ENCODE measurements at places on chromosomes 2 and 18.

DNA sequence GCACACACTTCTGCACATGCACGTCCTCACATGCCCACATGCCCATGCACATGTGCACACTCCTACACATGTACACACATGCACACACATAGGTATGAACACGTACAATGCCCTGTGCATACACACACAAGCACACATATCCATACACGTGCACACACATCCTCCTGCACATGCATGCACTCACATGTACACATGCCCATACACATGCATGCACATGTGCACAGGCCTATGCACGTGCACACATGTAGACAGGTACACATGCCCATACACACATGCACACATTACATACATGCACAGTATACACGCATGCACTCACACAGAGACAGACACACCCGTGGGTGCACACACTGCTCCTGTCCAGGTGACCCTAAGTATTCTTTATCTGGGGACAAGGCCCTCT lies 34.3 kb downstream of the GPC1 start:
- DNase-seq: no peak

- DNase-seq: no peak
These were observed 45.3 kb downstream of the TNFRSF11A start for GRCh38 chr18:62370366-62370765.

- DNase-seq: no peak
These were observed 161.6 kb upstream of the TRIB2 start for GRCh38 chr2:12555012-12555645.

- no peak for DNase-seq
These were observed 6.3 kb upstream of the NRP2 start for GRCh38 chr2:205675861-205676516.

DNA sequence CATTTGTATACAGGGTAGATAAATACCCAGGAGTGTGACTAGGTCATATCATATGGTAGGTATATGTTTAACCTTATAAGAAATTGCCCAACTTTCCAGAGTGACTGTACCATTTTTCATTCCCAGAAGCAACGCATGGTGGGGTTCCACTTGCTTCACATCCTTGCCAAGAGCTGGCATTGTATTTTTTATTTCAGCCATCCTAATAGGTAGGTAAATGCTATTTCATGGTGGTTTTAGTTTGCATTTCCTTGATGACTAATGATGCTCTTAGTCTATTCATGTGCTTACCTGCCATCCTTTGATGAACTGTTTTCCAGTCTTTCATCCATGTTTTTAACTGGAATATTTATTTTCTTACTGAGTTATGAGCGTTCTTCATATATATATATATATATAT lies 51.9 kb downstream of the MAP4K3 start:
- DNase-seq: no peak

- DNase-seq: no peak
These were observed 87.2 kb downstream of the B3GNT2 start for GRCh38 chr2:62283147-62283546.

- DNase-seq: no peak
These were observed 212.5 kb upstream of the GULP1 start for GRCh38 chr2:188079196-188079595.

- no peak for DNase-seq
These were observed 37.8 kb upstream of the DNMT3A start for GRCh38 chr2:25379535-25379934.

GRCh38 chr2:25266399-25266798 lies 75.3 kb downstream of the DNMT3A start:
- no peak for DNase-seq

GRCh38 chr2:79952616-79953015 lies 351.9 kb downstream of the LRRTM1 start:
- no peak for DNase-seq

DNA sequence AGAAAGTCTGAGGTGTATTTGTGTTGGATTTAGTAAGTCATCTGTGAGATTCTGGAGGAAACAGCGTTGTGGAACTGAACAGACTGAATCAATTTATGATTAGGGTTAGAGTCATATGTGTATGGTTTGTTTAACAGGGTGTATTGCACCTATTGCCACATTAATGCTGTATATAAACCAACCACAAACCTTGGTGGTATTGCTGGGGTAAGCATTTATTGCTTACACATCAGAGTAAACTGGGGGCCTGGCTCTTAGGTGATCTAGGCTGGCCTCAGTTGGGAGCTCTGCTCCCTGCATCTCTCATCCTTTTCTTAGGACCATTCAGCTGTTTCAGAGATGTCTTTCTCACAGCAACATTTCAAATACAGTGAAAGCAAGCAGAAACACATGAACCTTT lies 59.7 kb upstream of the GRB14 start:
- no peak for DNase-seq

GRCh38 chr2:28311660-28312249 lies 80.9 kb upstream of the FOSL2 start:
- DNase-seq: no peak

DNA sequence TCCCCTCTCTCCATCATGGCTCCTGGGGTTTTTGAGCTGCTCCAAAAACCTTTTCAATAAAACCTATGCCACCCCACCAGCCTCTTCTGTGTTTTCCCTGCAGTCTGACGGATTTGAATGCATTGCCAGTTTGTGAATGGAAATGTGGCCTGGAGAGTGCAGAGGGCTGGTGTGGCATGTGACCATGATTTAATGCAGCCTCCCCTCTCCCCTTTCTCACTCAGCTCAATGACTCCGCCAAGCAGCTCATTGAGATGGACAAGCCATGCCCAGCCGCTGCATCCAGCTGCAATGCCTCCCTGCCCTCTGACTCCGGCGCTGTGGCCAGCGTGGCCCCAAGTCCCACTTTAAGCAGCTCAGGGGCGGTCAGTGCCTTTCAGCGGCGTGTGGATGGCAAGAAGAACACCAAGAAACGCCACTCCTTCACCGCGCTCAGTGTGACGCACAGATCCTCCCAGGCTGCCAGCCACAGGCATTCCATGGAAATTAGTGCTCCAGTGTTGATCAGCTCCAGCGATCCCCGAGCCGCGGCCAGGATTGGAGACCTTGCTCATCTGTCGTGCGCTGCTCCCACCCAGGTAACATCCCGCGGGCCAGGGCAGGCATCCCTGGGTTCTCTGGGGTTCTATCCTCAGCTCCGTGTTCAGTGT lies 215.3 kb downstream of the SEPTIN10 start:
- DNase-seq: no peak

DNA sequence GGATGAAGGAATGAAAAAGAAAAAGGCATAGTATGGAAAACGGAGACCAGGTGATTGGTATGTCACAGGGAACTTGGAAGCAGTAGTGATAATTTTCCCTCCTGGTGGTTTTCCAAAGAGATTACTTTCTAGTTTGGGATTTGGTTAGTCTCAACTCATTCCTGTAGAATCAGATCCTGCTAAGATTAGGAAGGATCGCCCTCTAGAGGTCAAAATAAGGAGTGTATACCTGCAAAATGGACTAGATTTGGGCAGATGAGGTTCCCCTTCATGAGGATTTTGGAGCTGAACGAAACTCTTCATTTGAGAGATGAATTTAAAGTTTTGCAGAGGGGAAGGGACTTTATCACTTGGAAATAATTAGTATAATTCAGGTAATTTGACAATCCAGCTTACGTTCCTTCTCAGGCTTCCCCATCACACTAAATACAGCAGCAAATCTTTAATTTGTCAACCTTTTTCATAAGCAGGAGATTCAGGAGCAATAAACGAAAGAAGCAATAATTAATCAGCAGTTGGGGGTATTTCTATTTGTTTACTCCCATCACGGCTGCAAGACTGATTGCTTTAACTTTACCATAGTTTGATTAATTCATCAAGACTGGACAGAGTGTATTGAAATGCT lies 65.2 kb downstream of the CCDC195 start:
- no peak for DNase-seq

GRCh38 chr2:176109192-176109901 lies 2.3 kb downstream of the HOXD11 start:
- DNase-seq: no peak

DNA sequence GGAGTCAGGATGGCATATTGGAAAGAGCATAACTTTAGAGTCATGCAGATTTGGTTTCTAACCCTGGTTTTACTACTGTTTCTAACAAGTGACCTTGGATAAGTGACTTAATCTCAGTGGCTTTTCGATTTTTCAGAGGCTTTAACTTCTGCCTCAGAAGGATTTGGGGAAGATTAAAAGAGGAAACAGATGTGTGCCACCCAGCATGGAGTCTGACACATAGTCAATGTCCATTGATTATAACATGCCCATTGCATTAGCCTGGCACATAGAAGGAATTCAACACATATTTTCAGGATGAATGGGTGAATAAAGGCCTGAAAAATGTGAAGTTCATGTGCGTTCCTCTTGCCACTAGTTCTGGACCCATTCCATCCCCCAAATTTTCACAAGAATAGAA lies 438.2 kb downstream of the EPHA4 start:
- no peak for DNase-seq

DNA sequence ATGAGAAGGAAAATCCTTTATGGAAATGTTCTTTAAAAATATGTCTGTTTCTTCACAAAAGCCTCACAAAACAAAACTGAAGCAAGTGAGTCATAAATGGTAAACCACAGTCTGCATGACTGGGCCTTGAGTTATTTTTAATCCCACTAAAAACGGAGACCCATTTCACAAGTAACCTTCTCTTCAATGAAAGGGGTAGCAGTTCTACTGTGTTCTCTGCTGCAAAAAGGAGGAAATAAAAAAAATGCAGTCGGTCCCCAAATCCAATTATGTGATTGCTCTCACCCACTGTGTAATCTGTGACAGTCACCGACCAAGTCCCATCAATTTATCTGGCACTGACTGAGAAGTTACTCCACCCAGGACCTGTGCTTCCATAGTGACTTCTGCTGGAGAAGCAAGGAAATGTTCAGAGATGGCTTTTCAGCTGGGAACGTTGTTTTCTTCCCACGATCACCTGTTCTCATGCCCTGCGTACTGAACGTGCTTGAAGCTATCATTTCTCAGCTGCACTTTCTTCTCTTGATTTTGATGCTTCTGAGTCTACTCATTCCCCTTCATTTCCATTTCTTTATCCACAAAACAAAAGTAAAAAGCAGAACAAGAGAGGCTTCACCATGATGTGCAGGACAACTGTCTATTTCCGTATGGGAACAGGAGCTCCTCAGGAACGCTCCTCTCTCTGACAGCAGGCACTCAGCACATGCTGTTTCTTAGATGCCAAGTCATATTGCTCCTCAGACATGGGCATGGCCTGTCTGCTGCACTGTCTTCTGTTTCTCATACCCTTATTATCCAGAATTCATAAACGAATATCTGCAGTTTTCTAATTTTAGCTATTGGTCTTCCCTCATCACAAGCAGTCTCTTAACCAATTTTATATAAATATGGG lies 80.0 kb upstream of the TMEM200C start:
- peak; percentile 69 for DNase-seq

DNA sequence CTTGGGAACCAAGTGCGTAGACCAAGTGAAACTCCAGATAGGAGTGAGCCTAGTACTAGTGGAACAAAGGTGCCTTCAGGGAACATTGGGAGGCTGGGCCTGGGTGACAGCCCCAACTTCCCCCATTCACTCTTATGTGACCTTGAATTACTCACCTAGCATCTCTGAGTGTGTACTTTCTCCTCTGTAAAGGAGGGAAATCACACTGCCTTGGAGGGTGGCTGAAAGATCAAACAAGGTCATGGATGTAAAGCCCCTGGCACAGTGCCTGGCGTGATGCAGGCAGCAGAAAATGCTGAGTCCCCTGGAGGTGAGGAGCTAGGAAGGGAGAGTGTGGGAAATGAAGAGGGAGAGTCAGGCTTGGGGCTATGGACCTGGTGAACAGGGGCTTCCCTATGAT lies 45.9 kb downstream of the MARCO start:
- no peak for DNase-seq

- DNase-seq: no peak
These were observed 314.6 kb downstream of the CNTNAP5 start for GRCh38 chr2:124339709-124340108.

DNA sequence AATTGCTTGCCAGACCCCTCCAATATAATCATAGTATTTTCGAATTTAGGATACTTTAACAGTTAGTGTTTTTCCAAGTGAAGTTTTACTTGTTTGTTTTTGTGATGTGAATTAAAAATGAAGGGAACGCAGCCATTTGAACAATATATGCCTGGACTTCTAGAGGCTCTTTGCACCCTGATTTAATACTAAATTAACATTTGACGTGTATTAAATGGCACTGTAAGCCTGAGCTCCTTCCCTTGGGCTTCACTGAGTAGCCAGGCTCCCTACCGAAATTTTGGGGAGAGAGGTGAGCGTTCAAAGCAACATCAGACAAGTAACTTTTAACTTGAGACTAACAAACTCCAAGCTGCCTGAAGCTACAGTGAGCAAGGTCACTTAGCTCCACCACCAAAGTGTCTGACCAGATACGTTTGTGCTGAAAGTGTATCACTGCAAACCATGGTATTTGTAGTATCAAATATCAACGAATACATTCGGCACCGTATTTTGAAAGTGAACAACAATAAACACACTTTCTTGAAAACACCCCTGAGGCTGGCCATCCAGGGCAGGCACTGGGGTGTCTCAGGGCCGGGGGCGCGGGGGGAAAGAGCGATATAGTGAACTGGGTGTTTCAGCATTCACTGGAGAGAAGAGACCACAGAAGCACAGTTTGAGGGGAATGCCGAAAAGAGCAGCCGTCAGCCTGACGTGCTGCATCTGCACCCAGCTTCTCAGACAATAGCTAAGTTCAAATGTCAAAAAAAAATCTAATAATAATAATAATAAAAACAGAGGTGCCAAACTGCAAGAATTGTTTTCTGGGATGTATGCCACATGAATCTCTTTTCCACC lies 7.7 kb upstream of the POU3F3 start:
- DNase-seq: no peak

- peak; percentile 53 for DNase-seq
These were observed 1.3 kb upstream of the ZNF516 start for GRCh38 chr18:76496194-76496890.

GRCh38 chr18:41969881-41970280 lies 14.8 kb downstream of the PIK3C3 start:
- DNase-seq: no peak

DNA sequence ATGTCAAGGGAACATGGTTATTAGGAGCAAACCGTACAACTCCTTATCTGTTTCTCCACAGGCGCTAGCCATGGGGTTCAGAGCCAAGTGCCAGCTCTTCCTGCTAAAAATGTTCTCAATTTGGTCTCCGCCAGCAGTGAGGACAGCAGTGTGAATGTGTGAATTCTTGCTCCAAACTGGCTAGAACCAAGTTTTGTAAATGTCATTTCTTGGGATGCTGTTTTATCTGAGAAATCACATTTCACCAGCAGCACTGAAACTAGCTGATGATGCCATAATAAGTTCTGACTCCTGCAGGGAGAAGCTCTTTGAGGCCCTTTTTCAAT lies 140.6 kb upstream of the LGALSL start:
- DNase-seq: no peak

DNA sequence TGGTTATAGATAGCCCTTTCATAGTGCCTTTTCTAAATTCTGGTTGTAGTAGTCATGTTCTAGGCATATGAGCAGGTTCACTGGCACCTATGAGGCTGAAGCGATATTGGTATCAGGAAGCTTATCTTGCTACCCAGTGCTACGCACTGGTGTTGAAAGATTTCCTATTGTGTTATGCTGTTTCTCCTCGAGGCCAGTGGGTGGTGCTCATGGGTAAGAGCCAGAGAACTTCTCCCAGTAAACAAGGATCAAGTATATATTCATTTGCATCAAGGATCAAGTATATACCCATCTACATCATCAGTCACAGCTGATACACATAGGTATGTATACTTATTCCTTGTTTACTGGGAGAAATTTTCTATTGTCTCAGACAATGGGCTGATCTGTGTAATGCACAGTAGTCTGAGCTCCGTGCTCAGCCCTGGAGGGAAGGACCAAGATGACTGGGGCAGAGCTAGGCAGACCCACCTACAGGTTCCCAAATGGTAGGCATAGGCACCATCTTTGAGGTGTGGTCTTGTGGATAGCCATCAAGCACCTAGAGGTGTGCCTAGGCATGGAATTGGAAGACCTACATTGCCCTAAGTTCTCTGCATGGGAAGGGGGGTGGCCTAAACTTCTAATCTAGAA lies 101.2 kb upstream of the GALNT13 start:
- DNase-seq: no peak
